ENCODE measurements at places on chromosomes 12 and 14.

DNA sequence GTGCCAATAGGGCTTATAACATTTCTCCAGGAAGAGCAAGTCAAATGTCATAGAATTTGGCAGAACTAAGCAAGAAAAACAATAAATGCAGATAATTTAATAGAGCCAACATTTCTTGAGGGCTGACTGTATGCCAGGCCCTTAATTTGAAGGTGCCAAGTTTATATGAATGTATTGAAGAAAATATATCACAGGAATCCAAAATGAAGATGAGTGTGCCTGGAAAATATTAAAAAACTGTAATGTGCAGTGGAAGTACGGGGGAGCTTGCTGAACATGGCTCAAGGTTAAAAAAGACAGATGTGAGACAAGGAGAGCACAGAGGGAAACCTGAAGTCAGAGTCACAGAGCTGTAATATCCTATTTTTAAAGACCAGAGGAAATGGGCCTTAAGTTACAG lies 16.4 kb downstream of the NR1H4 start:
- no peak for DNase-seq

DNA sequence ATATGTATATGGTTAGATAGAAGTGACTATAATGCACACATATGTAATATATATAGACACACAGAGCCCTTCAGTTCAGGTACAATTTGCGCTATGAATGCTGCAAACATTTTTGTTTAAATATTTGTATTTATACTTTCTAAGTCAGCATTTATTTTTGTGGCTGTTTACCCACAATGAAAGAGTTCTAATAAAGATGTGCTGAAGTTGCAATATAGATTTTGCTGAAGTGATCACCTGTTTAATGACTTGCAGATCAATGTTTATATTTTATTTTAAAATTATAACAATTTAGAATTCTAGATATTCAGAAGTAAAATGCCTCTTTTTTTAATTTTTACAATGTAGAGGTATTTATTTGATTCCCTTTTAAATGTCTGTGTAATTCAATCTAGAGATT lies 3.5 kb downstream of the FOXG1 start:
- no peak for DNase-seq

DNA sequence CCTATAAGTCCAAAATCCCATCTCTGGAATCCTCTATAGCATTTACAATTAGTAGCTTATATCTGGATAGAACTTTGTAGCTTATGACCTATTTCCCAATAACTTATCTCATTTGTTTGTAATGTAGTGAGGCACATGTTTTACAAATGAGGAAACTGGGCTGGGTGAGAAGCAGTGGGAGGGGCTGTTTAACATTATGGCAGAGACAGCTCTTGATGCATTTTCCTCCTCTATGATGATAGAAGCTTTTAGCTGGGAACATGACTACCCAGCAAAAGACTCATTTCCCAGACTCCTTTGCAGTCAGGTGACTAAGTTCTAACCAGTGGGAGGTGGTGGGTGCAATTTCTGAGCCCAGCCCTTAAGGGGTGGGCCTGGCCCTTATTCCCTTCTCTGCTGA lies 179.7 kb downstream of the TTC8 start:
- DNase-seq, result no peak

GRCh38 chr12:21543151-21543550 lies 17.1 kb downstream of the SPX start:
- DNase-seq, result no peak

- peak; percentile 87 for DNase-seq
Measured at GRCh38 chr14:56579345-56580220, at the start of gene TMEM260. Gene TMEM260, plus strand, starts transcription at chr14:56579798. Its CDS starts 117 bp downstream, at chr14:56579915.

DNA sequence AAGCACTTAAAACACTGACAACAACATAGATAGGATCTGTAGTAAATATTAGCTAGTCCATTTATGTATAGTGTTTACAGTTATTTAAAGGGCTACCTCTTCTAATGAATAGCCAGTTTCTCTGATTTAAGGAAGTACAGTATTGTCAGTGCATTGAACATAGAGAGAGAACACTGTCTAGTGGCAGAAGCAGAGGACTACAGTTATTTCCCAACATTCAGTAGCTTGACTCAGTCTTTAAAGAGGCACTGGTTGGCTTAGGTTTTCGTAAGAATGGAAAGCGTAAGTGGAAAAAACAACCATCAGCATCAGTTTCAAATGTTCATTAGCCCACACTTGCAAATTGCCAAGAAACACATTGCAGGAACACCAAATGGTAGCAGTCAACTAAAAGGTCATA lies 125.0 kb upstream of the HMGA2 start:
- DNase-seq, result no peak

- DNase-seq, result peak; percentile 23
Measured at GRCh38 chr12:95859344-95859816, 628 bp downstream of the SNRPF start.

DNA sequence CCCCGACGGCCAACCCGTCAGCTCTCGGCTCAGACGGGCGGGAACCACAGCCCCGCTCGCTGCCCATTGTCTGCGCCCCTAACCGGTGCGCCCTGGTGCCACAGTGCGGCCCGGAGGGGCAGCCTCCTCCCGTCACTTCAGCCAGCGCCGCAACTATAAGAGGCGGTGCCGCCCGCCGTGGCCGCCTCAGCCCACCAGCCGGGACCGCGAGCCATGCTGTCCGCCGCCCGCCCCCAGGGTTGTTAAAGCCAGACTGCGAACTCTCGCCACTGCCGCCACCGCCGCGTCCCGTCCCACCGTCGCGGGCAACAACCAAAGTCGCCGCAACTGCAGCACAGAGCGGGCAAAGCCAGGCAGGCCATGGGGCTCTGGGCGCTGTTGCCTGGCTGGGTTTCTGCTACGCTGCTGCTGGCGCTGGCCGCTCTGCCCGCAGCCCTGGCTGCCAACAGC lies at the start of gene WNT1:
WNT1 (plus strand) TSS at position 32 of the 450 bp plus-strand sequence; CDS start at position 361, 329 bp downstream.
- DNase-seq, result no peak

DNA sequence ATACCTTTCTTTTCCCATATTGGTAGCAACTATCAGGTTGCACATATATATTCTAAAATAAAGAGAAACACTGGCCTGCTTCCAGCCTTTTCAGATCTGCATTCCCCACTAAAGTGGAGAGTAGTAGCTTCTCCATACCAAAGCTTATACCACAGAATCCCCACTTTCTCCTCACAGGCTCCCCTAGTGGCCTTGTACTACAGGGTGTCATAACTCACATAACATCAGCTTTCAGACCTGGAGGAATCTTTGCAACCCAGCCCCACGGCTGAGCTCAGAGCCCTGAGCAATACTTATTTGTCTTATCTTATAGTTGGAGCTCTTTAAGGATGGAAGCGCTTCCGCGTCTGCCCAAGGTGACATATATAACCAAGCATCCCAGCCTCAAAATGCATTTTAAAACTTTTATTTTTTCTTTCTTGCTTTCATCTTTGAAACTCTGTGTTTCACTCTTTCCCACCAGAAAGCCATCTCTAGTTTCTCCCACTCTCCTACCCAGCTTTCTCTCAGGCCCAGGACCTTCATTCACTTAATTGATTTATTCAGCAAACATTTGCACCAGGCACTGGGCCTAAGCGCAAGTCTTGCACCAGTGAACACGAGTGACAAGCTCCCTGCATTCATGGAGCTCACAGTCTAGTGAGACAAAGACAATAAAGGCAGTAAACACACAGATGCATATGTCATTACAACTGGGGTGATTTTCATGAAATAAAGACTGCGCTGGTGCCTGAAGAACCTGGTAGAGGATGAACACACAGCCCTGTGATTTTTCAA lies 254.7 kb downstream of the IPO8 start:
- peak; percentile 9 for DNase-seq

GRCh38 chr12:106945261-106945851 lies 10.4 kb upstream of the TMEM263 start:
- DNase-seq, result no peak

DNA sequence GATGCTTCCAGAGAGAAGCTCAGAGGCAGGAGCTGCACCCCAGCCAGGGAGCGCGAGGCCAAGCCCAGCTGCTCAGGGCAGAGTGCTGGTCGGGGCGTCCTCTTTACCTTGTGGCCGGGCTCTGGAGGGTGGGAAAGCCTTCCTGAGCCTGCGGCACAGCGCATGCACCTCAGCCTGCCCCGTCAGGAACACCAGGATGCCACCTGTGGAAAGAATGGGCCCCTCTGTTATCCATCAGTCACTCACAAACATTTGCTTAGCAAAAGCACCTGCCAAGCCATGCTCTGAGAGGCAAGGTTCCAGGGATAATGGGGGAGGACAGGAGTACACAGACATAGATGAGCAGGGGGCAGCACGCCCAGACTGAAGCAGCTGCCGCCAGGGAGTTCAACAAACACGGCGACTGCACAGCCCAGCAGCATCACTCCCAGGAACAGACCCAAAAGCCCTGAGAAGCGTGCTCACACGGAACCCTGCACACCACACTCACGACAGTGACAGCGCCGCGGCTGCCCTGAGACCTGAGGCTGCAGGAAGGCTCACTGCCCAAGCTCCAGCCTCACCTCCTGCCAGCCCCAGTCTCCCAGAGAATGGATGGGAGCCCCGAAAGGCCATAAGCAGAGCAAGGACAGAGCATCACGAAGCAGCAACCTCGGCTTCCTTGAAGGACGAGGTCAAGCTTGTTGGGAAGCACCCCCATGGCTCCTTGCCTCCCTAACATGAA lies 21.8 kb downstream of the DHX37 start:
- DNase-seq, result no peak

- no peak for DNase-seq
Measured at GRCh38 chr14:51727526-51727925, 75.8 kb downstream of the FRMD6 start.

GRCh38 chr14:41986083-41986645 lies 379.5 kb downstream of the LRFN5 start:
- DNase-seq, result no peak

GRCh38 chr12:29517264-29517663 lies 19.8 kb upstream of the OVCH1 start:
- no peak for DNase-seq

GRCh38 chr14:100623961-100624360 lies 36.7 kb upstream of the BEGAIN start:
- DNase-seq, result peak; percentile 54

Data from RPMI8226 (cell line).